Hindlimb muscle (tissue), 1 donor: ENCODE measurements at places on chromosomes 6 and 20. TPM values are rescaled to one million over a fixed set of nuclear protein-coding genes. Genes with fewer than 3 reads are reported as not detected.

DNA sequence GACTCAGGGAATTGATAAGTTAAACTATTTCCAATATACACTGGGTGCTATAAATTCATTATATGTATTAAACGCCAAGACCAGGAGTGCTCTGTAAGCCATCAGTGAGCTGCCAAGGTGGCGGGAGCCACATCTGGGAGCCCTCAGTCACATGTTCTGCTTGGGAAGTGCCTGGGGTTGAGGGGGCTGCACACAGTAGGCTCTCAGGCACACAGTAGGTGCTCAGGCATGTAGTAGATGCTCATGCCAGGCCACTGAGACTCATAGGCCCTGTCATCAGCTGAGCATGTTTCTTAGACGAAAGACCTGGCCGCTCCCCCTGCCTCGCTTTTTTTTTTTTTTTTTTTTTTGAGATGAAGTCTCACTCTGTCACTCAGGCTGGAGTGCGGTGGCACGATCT, 83.3 kb upstream of the BHLHE23 start:
- no peak for DNase-seq

The CRISP3 gene
- 0.14 TPM for polyA plus RNA-seq

DNA sequence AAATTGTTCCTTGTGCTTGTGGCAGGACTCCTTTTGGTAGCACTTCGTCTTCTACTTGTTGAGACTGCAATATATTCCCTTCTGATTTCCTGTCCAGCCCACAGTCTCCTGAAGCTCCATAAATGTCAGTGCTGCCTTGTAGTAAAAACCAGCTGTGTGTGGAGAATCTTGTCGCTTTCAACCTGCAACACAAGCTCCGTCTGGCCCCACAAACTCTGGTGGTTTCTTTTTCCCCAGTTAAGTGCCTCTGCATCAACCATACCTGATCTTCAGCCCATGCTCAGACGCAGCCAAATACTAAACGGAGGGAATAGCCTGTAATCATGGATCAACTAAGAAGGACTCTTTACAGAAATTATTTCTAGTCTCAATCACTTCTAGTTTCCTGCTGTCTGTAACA, 1133.3 kb upstream of the ADGRB3 start:
- DNase-seq = no peak

The MRPS18B gene
- 59.6 TPM for polyA plus RNA-seq

GRCh38 chr6:63437058-63437457, 117.3 kb upstream of the LGSN start:
- no peak for DNase-seq

DNA sequence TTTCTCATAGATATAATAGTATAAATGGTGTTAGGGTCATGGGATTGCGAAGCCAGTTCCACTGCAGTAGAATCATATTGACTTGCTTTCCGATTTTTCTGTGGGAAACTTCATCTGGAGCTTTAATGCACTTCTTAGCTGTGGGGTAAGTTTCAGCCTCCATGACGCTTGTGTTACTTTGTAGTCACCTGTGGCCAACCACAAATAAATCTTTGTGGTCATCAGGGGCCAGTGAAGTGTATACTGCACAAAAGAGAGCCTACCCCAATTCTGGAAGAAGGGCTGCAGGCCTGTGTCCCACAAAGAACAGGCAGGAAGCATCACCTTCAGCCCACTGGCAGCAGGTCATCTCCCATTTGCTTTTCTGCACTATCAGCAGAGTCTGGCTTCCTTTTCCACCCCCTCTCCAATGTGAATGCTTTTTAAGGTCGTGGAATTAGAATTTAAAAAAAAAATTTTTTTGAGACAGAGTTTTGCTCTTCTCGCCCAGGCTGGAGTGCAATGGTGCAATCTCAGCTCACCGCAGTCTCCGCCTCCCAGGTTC, 32.0 kb downstream of the MTHFD1L start:
- DNase-seq = no peak

The IP6K3 gene
- polyA plus RNA-seq = 38.8 TPM

DNA sequence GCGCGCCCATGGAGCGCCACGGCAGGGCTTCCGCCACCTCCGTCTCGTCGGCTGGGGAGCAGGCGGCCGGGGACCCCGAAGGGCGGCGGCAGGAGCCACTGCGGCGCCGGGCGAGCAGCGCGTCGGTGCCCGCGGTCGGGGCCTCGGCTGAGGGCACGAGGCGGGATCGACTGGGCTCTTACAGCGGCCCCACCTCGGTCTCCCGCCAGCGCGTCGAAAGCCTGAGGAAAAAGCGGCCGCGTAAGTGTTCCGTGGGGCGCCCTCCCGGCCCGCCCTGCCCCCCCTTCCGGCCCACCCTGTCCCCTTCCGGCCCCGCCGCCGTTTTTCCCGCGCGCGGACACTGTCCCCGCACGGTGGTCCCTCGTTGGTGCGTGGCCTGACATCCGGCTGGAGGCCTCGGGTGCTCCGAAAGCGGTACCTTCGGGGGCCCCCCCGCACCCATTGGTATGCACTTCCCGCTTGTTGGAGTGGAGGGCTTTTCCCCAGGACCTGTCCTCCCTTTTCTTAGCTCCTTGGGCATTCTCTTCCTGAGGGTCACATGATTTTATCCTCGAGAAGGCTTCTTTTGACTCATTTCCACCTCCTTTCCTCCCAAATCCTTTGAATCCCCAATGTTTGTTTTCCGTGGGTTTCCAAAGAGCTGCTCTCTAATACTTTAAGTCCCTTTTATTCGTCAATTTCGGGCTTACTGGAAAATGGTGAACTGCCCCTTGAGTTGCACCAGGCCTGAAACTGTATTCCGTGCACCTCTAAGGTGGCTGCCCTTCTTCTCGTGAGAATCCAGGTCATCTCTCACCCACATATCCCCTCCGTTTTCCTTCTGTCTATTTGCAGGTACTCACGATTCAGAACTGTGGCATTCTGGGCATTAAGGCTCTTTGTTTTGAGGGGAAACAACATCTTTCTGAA, 556 bp downstream of the PANK2 start:
- DNase-seq = peak; percentile 48

DNA sequence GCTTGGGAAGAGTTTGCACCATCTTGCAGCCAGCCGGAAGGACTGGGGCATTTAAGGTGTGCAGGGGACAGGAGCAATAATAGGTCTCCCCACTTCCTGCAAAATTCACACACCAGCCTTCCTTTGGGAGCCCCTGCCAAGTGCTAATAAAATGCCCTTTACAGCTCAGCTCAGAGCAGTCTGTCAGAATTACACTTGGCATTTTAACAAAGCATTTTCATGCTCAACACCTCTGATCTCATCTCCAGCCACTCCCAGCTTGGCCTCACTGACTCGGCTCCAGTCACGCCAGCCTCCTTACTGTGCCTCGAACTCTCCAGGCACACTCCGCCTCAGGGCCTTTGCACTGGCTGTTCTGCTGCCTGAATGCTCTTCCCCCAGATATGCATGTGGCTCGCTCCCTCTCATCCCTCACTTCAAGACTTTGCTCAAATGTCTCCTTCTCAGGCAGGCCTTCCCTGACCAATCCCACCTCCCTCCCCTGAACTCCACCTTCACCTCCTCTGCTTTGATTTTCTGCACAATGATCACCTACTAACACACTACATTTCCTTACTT, 43.7 kb downstream of the GRM4 start:
- no peak for DNase-seq

GRCh38 chr6:41426888-41427641, 91.7 kb downstream of the NCR2 start:
- no peak for DNase-seq

The PRKN gene
- 4.5 TPM for polyA plus RNA-seq

The SNAI1 gene
- 11.9 TPM for polyA plus RNA-seq

DNA sequence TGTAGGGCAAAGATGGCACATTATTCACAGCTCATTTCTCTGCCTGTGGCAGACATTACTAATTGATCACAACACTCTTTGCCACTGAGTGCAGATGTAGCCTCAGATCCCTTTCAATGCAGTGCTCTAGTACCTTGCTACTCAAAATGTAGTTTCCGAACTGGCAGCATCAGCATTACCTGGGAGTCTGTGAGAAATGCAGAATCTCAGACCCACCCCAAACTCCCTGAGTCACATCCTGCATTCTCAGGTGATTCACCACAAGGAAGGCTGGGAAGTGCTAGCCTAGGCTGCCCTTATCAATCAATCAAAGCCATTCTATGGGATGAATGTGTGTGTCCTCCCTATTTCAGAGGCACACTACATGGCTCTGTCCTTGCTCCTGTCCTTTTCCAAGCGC, 58.5 kb downstream of the PCNA start:
- DNase-seq = no peak

DNA sequence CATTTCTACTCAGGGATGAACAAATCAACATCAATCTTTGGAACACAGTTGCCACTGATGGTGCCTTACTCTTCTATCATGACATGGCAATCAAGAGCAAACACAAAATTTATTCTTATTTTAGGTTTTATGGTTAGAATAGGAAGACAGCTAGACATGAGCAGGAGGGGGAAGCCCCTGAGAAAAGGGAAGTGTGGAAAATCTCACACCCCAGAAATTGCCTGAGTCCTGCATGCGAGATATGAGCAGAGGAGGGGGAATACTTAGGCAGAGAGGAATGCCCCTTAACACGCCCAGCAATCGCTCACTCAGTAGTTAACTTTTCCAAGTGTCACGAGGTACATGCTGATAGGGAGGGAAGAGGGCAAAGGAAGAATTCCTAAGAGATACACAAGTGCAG, 79.3 kb downstream of the PLG start:
- no peak for DNase-seq

GRCh38 chr6:58113960-58114359, 796.5 kb downstream of the PRIM2 start:
- no peak for DNase-seq

The CRIP3 gene
- polyA plus RNA-seq = 2.1 TPM

DNA sequence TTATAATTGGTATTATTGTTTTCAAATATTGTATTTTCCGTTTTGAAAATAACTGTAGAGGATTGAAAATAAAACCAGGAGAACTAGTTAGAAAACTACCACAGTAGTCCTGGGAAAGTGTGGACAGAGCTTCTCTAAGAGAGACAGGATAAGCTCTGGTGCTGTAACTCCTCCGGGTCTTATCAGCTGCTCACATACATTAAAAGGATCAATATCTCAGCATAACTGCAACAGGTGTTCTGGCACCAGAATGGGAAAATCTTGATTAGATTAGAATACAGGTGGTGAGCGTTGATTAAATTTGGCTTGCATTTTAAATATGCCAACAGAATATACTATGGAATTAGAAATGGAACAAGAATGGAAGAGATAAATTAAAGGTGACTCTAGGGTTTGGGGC, 1138.9 kb upstream of the ADGRB3 start:
- DNase-seq = no peak

The APOBEC2 gene
- 433 TPM for polyA plus RNA-seq
